ENCODE measurements at places on chromosomes 7 and 10.

- DNase-seq: no peak
Observed at GRCh38 chr10:98074315-98074911, 44.0 kb upstream of the CRTAC1 start.

DNA sequence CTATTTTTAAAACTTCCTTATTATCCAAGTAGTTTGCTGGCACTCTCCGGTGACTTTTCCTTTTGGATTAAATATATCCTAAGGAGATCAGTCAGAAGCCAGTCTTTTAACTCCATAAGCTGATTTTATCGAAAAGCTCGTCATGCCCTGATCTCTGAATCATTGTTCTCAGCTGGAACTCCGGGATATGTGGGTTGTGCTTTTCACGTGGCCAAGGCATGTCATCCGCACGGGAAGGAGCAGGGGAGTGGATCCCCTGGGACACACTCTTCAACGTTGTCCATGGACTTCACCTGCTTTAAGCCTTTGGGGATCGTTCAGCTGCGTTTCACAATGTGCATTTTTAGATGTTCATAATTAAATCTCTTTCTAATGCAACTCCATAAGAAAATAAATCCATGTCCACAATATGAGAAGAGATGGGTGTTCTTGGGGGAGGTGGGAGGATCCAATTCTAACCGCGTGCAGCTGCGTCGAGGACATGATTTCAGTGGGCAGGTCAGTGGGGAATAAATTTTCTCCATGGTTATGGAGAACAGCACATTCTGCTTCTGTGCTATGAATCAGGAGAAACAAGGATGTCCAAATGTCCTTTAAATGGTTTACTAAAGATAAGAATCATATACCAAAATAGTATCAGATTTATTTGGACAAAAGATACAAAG lies 229.5 kb upstream of the ADARB2 start:
- DNase-seq: no peak

- DNase-seq: no peak
Observed at GRCh38 chr10:6788731-6789130, 208.7 kb upstream of the PRKCQ start.

- no peak for DNase-seq
Observed at GRCh38 chr7:107173691-107174406, 5.0 kb downstream of the HBP1 start.

GRCh38 chr7:5492020-5492635 lies 68.5 kb upstream of the TNRC18 start:
- no peak for DNase-seq

- DNase-seq: no peak
Observed at GRCh38 chr10:71419750-71420149, 23.0 kb downstream of the CDH23 start.

DNA sequence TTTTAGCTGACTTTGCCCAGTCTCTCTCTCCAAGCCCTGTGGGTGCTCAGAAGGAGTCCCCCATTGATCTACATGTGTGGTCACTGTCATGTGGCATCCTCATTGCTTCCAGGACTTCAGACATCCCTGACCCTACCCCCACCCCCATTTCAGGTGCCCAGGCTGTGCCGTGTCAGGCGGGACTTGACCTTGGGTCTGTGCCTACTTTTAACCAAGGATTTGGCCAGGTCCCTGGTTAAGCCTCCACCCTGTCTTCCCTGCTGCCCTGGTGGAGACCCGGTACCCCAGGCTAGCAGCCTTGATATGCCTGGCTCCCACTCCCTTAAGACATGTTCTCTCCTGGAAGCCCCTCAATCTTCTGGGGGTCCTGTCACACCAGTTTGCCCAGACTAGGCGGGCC lies 31.3 kb downstream of the PRF1 start:
- no peak for DNase-seq

DNA sequence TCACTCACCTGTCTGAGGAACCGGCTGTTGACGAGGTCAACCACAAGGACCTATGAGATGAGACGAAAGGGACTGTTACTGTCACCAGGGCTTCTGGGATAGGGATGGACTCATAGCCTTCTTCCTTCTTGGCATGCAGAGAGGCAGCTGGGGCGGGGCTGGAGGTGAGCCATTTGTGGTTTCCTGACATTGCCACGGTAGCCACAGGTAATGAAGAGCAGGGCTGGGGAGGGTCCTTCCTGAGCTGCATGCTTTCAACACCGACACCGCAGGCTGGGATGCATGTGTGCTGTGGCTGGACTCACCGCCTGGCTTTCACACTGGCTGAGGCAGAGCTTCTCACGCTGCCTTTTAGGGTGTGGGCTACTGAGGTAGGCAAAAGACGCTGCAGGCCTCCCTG lies 46.4 kb upstream of the MKRN1 start:
- DNase-seq: no peak

DNA sequence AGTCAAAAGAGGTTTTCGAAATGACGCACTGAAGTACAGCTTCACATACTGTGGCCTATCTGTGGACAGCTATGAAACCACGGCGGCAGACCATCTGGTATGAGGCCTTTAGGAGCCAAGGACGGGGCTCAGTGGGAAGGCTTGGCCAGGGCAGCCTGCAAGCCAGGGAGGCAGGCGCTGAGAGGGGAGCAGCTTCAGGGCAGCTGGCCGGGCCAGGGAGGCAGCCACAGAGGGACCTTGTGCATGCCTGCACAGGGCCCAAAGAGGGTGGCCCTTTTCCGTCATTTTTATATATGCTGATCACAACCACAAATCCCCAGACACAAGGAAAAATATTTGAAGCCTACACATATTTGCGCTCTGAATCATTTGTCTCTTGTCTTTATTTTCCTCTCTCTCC lies 13.5 kb downstream of the CALD1 start:
- DNase-seq: no peak

- no peak for DNase-seq
Observed at GRCh38 chr10:33112831-33113455, 154.9 kb upstream of the ITGB1 start.

DNA sequence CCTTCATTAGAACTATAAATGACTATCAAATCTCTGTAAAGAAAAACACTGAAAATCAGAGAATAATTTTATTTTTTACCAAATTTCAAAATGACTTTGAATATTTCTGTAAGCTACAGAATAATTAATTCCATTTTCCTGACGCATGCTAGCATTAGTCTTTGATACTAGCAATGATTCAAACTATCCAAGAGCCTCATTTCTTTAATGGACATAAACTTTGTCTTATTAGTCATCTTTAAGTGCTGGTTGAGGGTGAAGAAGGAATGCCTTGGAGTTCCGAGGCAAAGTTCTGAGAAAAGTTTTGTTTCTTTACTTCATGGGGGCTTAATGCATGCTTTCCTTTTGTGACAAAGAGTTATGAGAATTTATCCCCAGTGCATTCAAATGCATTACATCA lies 137.3 kb downstream of the AGMO start:
- no peak for DNase-seq

GRCh38 chr10:61064356-61064755 lies 120.4 kb upstream of the RHOBTB1 start:
- DNase-seq: no peak

All from activated CD8-positive, alpha-beta memory T cell treated with anti-CD3 and anti-CD28 coated beads for 1 hour (primary cell).